ENCODE measurements at places on chromosomes 16 and 17. TPM values are rescaled to one million over a fixed set of nuclear protein-coding genes. Genes with fewer than 3 reads are reported as not detected.

The WNT3 gene
- 0.12 TPM for total RNA-seq

The IGFALS gene
- total RNA-seq = not detected

The HLF gene
- total RNA-seq = 1.0 TPM

The NAGLU gene
- 12.5 TPM for total RNA-seq

The POLR2C gene
- 54.3 TPM for total RNA-seq

Data from activated CD4-positive, alpha-beta T cell treated with anti-CD3 and anti-CD28 coated beads for 36 hours (primary cell).